ENCODE measurements at places on chromosomes 12 and 14.
A peak's percentile ranks its signal among the peaks of the same experiment; 100 is the strongest.

GRCh38 chr12:57604454-57604991 lies at the start of gene DTX3:
Gene DTX3 (plus strand): TSS chr12:57604824. CDS start chr12:57606518, 1,694 bp downstream.
- DNase-seq = peak; percentile 31

GRCh38 chr12:109557805-109558204 lies 15.5 kb downstream of the MMAB start:
- no peak for DNase-seq

- no peak for DNase-seq
These were observed 115.6 kb downstream of the LRIG3 start for GRCh38 chr12:58804749-58805148.

- DNase-seq = peak; percentile 70
These were observed 25.0 kb downstream of the ERP27 start for GRCh38 chr12:14913381-14913781.

GRCh38 chr14:33647385-33647786 lies 303.5 kb downstream of the EGLN3 start:
- peak; percentile 94 for DNase-seq

DNA sequence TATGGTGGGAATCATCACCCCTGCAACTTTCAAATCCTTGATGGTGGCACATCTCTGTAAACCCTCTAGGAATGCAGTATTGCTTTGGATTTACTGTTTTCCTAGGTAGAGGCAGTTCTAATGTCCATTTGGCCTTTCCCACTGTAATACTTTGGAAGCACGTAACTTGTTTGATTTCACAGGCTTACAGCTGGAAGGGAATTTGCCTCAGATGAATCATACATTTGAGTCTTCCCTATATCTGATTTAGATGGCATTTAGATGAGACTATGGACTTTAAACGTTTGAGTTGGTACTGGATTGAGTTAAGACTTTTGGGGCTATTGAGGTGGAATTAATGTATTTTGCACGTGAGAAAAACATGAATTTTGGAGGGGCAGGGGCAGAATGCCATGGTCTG lies 35.9 kb downstream of the DAAM1 start:
- DNase-seq = no peak

DNA sequence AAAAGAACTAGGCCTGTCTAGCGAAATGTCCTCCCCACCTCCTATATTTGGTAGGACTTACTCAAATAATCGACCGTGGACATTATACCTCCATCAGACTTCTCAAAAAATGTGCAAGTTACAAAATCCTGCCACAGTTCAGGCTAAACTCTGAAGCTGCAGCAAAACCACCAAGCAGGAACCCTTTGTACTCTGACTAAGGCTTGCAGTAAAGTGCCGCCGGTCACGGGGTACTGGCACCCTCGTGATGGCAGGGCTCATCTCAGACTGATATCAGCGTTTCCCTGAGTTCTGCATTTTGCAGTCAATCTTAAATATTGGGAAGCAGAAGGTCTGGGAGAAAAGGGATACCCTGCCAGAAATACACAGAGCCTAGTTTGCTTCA lies 17.1 kb downstream of the SLC11A2 start:
- peak; percentile 51 for DNase-seq

GRCh38 chr12:100293017-100293416 lies 26.0 kb downstream of the SCYL2 start:
- DNase-seq = no peak

- no peak for DNase-seq
These were observed 321.4 kb upstream of the SEL1L start for GRCh38 chr14:81855007-81855406.

- DNase-seq = peak; percentile 15
These were observed 99.5 kb downstream of the PDZRN4 start for GRCh38 chr12:41287500-41288141.

- DNase-seq = peak; percentile 67
These were observed 146.8 kb upstream of the RASSF8 start for GRCh38 chr12:25811656-25812126.

GRCh38 chr14:68688872-68689371 lies 103.9 kb downstream of the ZFP36L1 start:
- DNase-seq = no peak

DNA sequence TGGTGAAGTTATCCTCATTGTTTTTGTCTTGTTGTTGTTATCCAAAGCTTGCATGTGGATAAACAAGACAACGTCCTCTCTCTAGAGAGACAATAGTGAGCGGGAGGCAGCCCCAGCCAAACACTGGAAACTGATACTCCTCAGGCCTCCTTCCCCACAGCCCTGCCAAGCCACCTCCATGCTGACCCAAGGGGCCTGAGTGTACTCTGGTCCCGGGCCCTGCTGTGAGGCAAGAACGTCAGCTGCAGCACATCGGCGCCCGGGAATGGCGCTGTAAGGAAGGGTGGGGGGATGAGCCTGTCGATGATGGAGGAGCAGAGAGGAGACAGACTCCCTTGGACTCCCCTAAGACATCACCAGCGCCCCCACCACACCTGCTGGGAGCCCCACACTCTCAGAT lies 83.6 kb downstream of the ANO2 start:
- no peak for DNase-seq

DNA sequence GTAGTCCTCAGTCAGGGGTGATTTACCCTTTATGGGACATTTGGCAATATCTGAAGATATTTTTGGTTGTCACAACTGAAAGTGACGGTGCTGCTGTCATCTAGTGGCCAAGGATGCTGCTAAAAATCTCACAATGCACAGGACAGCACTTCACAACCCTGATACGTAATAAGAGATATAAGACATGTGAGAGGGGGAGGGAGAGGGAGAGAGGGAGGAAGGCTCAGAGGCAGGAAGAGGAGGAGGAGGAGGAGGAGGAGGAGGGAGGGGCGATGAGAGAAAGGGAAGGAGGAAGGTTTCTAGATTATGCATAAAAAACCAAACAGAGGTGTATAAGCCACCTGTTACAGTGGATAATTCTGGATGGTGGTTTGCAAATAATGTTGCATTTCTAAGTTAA lies 14.3 kb downstream of the MYL2 start:
- DNase-seq = no peak

DNA sequence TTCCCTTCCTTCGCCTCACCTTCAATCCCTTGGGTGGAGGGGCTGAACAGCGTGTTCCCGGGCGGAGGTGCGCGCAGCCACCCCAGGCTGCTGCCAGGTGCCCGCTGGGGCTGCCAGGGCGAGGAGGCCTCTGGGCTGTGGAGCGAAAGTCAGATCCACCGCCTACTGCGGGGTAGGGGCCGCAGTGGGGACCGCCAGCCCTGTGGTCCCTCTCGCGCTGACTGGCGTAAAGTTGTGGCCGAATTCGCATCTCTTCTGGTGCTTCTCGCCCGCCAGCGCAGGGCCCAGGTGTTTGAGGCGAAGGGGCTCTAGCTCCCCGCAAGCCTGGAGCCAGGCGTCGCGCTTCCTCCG lies 6.9 kb upstream of the HOXC4 start:
- no peak for DNase-seq

DNA sequence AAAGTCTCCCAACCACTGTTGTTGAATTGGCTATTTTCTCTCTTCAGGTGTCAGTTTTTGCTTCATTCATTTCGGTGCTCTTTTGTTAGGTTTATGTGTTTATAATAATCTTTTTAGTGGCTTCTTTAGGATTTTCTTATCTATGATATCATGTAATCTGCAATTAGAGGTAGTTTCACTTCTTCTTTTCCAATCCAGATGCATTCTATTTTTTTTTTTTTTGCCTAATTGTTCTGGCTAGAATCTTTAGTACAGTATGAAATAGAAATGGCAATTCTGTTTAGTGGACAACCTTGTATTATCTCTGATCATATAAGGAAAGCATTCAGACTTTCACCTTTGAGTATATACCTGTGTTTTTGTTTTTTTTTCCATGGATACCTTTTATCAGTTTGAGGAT lies 17.4 kb downstream of the CNOT2 start:
- DNase-seq = no peak

DNA sequence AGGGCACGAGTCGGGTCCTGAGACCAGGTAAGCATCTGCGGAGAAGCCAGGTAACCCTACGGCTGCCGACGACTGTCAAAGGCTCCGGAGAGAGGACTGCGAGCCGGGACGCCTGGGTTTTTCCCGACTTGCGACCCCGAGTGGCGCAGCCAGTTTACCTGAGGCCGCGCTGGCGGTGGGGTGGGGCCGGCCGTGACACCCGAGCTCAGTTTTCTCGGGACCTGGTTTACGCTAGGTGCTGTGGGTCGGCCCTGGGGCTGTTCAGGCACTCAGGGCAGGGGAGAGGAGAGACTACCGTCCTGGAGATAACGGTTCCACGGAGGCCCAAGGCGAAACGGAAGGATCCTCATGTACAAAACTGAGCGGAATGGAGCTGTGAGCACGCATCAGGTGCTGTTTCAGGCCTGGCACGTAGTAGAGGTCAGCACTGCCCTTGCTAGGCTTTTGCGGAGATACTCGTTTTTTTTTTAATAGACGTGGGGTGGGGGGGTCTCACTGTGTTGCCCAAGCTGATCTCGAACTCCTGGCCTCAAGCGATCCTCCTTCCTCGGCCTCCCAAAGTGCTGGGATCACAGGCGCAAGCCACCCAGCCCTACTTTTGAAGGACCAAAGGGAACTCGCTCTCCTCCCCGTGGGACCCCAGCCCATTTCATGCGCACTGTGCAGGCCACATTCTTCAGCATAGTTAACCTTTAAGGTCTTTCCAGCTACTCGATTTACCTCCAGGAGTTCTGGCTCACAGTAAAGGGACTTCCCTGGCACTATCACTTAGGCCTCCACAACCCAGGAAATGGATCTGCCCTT lies 471 bp downstream of the MTRFR start:
- peak; percentile 5 for DNase-seq

DNA sequence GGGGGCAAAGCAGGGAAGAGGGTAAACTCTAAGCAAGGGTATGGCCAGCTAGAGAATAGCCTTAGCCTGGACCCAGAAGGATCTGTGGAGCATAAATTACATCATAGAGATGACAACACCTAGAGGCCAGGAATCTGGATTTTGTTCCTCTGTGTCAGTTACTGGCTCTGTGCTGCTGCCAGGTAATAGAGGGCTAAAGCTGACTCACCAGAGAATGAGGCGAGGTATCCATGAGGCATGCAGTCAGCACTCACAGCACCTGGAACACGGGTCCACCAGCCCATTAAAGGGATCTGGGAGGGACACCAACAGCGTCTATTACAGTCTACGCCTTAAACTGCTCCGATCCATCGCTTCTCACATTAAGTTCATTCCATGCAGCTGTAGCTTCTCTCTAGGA lies 74.9 kb upstream of the CMKLR1 start:
- DNase-seq = no peak

DNA sequence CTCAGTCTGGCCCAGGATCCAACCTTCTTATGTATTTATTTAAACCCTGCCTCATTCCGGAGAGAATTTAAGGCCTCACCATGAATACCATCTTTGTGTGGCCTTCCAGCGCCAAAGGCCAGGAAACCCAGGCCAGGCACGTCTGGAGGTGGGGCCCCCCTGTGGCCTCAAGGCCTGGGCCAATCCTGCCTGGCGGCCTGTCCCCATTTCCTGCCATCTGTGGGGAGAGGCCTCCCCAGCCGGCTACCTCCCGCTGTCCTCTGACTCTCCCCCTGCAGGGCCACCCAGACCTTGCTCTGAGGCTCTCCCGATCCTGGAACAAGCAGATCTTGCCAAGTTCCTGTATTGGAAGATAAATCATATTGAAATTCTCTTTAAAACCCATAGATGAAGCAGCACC lies 37.4 kb upstream of the MEG3 start:
- peak; percentile 21 for DNase-seq

DNA sequence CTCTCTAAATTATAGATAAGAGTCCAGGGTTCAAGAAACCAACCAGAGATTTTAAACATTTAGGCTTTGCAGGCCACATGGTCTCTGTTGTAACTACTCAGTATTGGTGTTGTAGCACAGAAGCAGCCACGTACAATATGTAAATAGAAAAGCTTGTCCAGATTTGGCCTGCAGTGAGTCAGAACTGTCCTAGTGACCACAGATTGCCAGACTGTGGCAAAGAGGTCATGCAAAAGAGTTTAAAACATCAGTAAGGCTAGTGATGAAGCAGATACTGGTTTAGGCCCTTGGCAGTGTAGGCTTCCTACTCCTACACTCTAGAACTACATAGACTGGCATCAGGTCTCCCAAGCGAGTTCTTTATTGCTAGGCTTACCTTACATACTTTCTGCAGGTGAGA lies 117.6 kb upstream of the GARIN6 start:
- peak; percentile 83 for DNase-seq

DNA sequence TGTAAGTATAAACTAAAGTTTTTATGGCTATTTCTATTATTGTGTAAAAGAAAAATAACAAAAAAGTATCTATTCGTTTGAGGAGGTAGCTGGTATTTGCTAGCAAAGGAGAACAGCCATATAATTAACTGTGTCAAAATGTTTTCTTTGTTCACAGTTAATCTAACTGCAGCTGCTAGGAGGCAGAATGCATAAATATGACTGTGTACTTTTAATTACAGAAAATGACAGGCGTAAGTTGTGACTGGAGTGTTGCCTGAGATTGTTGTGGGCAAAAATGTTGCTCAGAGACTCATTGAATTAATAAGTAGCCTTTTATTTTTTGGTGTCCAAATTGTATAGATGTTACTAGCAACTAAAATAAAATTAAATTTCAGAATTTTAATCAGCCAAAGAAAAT lies 33.5 kb downstream of the PTPRO start:
- DNase-seq = no peak

GRCh38 chr12:102300824-102301461 lies 103.3 kb upstream of the PMCH start:
- DNase-seq = peak; percentile 8

- no peak for DNase-seq
These were observed 29.3 kb downstream of the TGFB3 start for GRCh38 chr14:75952489-75952888.

DNA sequence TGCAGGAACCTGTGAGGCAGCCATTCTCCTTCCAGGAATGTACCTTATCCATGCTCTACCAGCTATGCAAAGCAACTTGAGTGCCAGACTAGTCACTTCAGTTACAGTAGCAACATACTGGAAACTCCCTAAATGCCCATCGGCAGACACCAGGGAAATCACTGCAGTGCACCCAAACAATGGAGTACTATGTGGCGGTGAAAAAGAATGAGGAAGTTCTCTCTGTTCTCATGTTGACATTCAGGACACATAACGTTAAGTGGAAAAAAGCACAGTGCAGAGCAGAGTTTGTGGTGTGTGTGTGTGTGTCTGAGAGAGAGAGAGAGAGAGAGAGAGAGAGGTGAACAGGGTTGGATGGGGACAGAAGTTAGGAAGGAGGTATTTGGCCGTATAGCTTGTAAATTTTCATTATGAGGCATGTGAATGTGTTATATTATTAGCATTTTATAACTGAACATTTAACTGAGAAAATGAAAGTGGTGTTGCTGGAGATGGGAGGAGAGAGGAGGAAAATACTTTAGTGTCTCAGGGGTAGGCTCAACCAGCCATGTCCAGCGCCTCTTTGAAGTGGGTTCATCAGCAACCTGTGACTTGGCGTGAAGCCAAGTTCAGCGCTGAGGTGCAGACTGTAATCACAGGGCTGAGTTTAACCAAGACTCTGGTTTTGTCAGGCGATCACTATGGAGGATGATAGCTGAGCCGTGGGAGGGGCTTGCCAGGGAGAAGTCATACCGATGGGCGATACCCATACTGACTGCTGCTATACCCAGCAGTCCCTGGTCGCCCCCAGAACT lies 17.3 kb downstream of the TNFAIP2 start:
- DNase-seq = peak; percentile 21

- DNase-seq = no peak
These were observed 5.6 kb downstream of the AGAP2 start for GRCh38 chr12:57732726-57733593.

GRCh38 chr12:10073261-10073660 lies 25.5 kb downstream of the CLEC1A start:
- DNase-seq = no peak
